Activated T-cell treated with anti-CD3 and anti-CD28 coated beads, Interleukin-2, amount 50 U/mL, for 1 hour (primary cell): ENCODE measurements at places on chromosomes 2 and 18.

DNA sequence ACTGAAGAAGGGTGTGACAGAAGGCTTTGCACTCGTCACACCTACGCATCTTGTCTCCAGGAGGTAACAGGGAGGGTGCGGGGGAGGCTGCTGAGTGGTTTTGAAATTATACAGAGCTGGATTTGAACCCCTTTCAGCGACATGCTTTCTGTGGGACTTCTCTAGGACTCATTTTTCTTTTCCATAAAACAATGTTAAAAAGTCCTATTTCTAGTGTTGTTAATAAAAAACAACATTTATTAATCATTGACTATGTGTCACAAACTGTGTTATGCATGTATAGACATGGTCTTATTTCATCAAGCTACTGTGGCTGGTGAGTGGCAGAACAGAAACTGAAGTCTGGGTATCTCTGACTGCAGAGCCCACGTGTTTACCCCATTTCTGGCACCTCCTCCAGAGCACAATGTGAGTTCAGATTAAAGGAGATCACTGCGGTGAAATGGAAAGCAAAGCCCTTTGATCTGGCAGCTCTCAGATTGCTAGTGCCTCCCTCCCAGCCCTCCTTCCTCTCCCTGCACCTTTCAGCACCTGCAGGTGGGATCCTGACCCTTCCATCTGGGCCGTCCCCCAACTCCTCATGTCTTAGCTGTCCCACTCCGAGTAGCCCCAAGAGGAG, 315.5 kb upstream of the MYT1L start:
- peak; percentile 36 for DNase-seq

GRCh38 chr18:41789001-41789400, 166.0 kb upstream of the PIK3C3 start:
- DNase-seq: no peak

DNA sequence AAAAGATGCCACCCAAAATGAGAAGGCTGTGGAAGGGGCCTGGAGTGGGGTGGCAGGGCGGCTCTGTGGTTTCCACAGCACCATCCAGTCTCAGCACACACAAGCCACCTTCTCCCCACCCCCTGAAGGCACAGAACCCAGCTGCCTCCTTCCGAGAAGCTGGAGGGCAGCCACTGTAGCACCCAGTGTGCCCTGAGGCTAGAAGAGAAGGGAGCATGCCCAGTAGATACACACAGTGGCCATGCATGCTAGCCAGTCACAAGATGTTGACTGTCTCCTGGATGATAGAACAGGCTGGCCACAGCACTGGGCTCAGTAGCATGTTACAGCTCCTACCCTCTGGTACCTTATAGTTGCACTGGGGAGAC, 148.9 kb upstream of the EPAS1 start:
- no peak for DNase-seq

- no peak for DNase-seq
Measured at GRCh38 chr2:119008108-119008507, 66.1 kb downstream of the MARCO start.

- DNase-seq: no peak
Measured at GRCh38 chr2:148530350-148530749, 114.2 kb upstream of the EPC2 start.

- DNase-seq: no peak
Measured at GRCh38 chr2:214631406-214631805, 178.1 kb downstream of the BARD1 start.

- no peak for DNase-seq
Measured at GRCh38 chr2:239366740-239367139, 34.1 kb downstream of the HDAC4 start.

DNA sequence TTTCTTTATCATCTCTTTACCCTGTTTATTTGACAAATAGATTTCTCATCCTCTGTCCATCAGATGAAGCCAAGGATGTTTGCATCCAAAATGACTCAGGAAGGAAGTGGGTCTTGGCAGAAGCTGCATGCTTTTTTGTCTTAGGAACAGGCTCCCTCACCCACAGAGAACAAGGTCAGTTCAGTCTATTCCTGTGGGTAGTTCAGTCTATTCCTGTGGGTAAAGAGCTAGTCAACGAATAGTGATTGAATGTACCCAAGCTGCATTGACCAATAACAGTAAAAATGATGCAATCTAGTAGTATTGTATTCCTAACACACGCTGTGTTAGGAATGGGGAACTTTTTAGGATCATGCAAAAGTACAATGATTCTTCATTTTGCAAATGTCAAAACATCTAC, 290.8 kb upstream of the TANK start:
- no peak for DNase-seq

DNA sequence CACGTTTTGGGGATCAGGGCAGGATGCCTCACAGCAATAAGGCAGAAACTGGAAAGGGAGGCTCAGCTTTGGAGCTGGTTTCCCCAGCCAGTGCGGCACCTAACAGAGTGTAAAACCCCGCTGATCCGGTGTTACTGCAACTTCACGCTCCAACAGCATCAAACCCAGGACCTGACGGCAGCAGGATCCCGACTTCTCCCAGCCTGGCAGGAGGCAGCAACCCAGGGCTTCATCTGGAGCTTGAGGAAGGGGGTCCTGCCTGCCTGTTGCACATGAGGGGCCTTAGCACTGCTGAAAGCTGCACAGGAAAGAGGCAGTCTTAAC, 209.8 kb downstream of the MGAT5 start:
- no peak for DNase-seq

GRCh38 chr2:184765112-184765895, 167.0 kb downstream of the ZNF804A start:
- DNase-seq: no peak

- DNase-seq: no peak
Measured at GRCh38 chr2:133303150-133303549, 265.1 kb downstream of the NCKAP5 start.

- DNase-seq: no peak
Measured at GRCh38 chr2:197307236-197307932, 3.2 kb downstream of the ANKRD44 start.
